Right renal pelvis (tissue), 4 donors: ENCODE measurements at places on chromosomes 5 and 9. TPM values are rescaled to one million over a fixed set of nuclear protein-coding genes. Genes with fewer than 3 reads are reported as not detected.

The SLCO4C1 gene
- 29.6 TPM for polyA plus RNA-seq

GRCh38 chr9:78592811-78593210, 295.9 kb downstream of the PSAT1 start:
- no peak for DNase-seq

- no peak for DNase-seq
Measured at GRCh38 chr5:171629628-171630349, 155.8 kb upstream of the SMIM23 start.

The DOCK8 gene
- polyA plus RNA-seq: 13.3 TPM

DNA sequence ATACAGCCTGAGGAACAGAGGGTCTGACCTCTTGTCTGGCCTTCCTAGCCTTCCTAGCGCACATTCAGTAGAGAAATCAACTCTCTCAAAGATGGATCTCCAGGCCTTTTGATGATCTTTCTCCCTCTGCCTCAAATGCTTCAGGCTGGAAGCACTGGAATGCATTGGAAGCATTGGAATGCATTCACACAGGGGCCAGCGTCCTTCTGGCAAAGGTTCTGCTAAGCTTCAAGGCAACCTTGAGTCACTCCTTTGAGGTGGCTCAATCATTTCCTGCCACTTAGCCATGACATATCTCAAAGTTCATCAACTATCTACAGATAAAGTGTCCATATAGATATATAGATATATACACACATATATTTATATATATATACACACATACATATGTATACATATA, 42.9 kb downstream of the OR2K2 start:
- no peak for DNase-seq

DNA sequence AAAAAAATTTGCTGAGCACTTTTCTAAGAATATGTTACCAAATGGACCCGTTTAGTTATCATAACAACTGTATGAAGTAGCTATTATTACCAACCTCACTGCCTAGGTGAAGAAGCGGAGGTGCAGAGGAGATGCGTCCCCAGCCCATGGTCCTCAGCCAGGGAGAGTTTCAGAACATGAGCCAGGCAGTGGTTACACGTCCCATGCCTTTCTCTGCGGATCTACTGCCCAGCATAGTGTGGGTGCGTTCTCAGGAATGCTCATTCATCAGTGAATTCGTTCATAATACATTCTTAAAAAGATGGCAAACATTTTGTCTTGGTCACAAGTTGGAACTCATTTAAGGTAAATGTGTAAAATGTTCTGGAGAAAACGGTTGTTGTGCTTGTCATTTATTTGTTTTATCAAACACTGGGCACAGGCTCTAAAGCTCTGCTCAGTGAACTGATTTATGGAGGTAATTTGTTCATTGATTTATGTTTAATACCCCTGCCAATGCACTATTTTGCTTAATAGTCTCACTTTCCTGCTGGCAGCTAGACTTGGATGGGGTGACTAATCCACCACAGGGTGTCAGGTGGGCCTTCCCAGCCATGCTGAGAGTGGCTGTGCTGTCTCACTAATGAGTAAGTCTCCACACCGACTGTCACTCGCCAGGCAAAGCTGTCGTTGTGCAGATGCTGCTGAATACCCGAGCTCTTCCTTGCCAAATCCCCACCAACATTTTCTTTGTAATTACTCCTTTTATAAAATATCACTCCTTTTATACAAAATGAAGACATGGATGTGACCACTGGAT, 248.8 kb downstream of the TENT4A start:
- DNase-seq: no peak

The PCDHB5 gene
- 7.0 TPM for polyA plus RNA-seq

- no peak for DNase-seq
Measured at GRCh38 chr5:59139695-59140094, 556.8 kb downstream of the RAB3C start.
